Fibroblast of skin of scalp (primary cell): ENCODE measurements at places on chromosomes 2 and 18.

DNA sequence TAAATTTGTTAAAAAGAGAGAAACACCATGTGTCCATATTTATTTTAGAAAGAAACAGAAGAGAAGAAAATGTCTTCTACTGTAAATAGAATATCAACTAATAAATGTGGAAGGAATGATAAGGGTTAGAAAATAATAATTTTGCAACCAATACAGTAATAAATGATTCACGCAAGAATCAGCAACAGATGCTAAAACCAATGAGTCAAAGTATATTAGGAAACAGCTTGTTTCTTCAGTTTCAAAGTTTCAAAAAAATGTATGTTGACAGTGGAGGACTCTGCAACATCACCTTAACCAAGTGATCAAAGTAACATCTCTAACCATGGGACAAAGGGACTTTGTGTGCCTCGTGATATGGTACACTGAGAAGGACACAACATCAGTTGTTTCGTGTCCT, 147.0 kb downstream of the TWIST2 start:
- no peak for DNase-seq

DNA sequence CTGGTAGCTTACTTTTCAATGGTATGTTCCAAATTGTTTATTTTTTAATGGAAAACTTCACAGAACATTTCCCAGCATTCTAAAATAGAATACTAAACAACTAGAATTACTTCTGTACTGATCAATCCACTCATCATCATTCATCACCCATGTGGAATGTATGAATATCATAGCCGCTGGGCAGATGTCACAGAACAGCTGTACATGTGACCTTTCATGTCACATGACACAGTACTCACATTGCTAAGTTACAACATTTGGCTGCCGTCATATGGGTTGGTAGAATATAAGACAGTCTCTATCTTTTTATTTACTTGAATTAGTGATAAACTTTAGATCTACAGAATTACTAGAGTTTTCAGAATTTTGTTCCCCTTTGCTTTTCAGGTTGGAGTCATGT, 387.6 kb downstream of the ZEB2 start:
- DNase-seq, result peak; percentile 27

- no peak for DNase-seq
Observed at GRCh38 chr2:23100406-23100805, 284.6 kb upstream of the KLHL29 start.

- no peak for DNase-seq
Observed at GRCh38 chr2:40452786-40453185, 896 bp upstream of the SLC8A1 start.

- DNase-seq, result no peak
Observed at GRCh38 chr18:55430026-55430425, 158.0 kb downstream of the TCF4 start.

- DNase-seq, result no peak
Observed at GRCh38 chr2:21161122-21161521, 37.4 kb downstream of the TDRD15 start.

- DNase-seq, result no peak
Observed at GRCh38 chr2:31533036-31533435, 47.7 kb downstream of the SRD5A2 start.

GRCh38 chr2:230661072-230661957, 51.3 kb upstream of the CAB39 start:
- DNase-seq, result no peak

GRCh38 chr18:51727780-51728179, 530.3 kb upstream of the MEX3C start:
- no peak for DNase-seq

- no peak for DNase-seq
Observed at GRCh38 chr2:71694501-71695234, 241.3 kb downstream of the DYSF start.

GRCh38 chr2:75199428-75200011, at the start of gene TACR1:
TSS of gene TACR1 (minus strand) at chr2:75199520. CDS start at chr2:75198934, 586 bp downstream.
- DNase-seq, result peak; percentile 70

- DNase-seq, result no peak
Observed at GRCh38 chr2:33085646-33086045, 138.9 kb downstream of the LTBP1 start.

DNA sequence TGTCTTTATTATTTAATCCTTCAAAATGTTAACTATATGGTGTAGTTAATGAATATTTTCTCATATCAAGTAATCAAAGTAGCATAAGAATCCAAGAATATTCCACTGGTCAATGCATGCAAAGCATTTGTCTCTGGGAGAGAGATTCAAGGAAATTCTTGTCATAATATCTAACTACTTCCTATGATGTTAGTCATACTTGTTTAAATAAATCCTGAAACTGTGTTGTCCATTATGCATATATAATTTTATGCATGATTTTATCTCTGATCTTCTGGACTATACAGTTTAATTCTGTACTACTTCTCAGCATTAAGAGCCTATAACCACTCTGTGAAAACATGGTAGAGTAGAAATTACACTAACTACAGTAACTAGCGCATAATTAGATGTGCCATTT, 388.3 kb downstream of the NR4A2 start:
- no peak for DNase-seq

DNA sequence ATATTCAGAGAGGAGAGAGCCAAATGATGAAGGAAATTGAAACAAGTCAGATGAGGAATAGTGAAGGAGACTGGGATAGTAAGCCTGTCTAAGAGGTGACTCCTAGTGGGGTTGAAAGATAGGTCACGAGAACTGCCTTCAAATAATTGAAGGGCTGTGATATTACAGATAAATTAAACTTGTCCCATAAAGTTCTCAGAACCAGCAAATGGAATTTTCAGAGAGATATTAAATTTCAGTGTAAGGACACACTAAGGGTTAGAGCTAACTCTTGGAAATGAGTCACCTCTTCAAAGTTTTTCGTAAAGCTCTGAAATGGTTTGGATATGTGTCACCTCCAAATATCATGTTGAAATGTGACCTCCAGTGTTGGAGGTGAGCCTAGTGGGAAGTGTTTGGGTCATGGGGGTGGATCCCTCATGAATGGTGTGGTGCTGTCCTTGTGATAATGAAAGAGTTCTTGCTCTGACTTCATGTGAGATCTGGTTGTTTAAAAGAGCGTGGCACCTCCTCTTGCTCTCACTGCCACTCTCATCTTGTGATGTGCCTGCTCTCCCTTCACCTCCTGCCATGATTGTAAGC, 87.3 kb downstream of the BABAM2 start:
- peak; percentile 91 for DNase-seq

- no peak for DNase-seq
Observed at GRCh38 chr2:154370873-154371272, 327.6 kb upstream of the KCNJ3 start.

GRCh38 chr2:46645681-46646162, 166.4 kb downstream of the TMEM247 start:
- DNase-seq, result peak; percentile 92

DNA sequence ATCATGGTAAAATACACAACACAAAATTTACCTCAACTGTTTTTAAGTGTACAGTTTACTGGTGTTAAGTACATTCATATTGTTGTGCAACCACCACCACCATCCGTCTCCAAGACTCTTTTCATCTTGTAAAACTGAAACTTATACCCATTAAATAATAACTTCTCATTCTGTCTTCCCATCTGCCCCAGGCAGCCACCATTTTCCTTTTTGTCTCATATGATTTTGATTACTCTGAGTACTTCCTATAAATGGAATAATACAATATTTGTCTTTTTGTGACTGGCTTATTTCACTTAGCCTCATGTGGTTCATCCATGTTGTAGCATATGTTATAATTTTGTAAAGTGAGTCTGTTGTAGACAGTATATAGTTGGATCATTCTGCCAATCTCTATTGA, 82.7 kb downstream of the ALMS1 start:
- no peak for DNase-seq

GRCh38 chr2:132593171-132593570, 76.8 kb downstream of the LYPD1 start:
- DNase-seq, result peak; percentile 37

GRCh38 chr18:31577195-31577594, 14.5 kb upstream of the TTR start:
- no peak for DNase-seq

- peak; percentile 91 for DNase-seq
Observed at GRCh38 chr2:128304715-128305554, 13.7 kb downstream of the HS6ST1 start.

GRCh38 chr2:24850944-24851343, 57.7 kb downstream of the CENPO start:
- no peak for DNase-seq

DNA sequence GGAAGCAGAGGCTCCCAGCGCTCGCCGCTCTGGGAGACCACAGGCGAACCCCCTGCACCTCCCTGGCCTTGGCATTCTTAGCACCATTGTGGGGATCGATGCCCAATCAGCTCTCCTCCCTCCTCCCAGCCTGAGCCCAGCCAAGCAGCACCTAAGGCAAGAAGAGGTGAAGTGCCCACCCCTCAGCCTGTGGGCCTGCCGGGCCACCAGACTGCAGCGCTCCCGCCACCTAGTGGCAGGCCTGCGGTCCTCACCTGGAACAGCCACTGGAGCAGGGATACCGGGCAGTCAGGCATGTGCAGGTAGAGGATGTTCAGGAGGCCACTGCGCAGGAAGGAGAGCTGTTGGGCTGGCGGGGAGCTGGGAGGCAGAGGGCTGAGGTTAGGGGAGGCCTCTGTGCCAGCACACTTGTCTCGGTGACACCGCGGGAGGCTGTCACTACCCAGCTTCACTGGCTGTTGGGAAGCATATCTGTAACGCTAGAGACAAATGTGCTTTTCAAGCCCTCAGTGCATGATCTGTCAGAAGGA, 35.2 kb downstream of the FAM178B start:
- peak; percentile 56 for DNase-seq

DNA sequence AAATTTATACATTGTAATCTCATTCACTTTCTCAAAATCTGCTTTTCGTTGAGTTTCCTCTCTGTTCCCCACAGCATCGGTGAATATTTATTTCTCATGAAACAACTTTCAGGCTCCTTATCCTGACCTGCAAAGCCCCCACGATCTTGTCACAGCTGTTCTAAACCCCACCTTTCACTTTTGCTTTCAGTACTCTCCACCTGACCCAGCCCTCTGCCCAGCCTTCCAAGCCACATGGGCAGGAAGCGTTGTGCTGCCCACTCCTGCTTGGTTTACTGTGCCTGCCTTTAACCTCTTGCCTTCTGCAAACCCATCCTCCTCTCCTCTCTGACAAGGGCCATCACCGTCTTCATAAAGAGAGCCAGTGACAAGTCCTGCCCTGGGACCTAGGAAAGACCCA, 262.5 kb downstream of the GALR1 start:
- DNase-seq, result no peak

DNA sequence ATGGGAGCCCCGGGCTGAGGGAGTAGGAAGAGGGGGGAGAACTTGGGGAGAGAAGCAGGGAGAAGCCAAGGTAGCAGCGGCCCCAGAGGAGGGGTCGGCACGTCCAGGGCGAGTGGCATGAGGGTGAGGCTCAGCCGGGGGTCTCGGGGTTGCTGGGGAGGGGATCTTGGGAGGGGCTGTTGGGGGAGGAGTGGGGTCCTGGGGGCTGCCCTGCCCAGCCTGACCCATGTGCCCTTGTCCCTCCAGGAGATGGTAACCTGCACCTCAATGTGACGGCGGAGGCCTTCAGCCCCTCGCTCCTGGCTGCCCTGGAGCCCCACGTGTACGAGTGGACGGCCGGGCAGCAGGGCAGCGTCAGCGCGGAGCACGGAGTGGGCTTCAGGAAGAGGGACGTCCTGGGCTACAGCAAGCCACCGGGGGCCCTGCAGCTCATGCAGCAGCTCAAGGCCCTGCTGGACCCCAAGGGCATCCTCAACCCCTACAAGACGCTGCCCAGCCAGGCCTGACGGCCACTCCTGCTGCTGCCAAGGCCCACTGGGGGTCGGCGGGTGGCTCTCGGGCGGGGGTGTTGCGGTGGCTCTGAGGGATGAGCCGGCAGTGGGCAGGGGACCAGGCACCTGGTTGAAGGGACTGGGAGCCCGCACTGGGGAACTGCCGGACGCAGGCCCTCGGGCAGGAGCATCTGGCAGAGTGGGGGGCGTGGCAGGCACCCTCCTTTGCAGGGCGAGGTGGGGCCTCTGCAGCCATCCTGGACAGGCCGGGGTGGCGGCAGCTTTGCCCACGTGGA, 9.0 kb upstream of the GAL3ST2 start:
- no peak for DNase-seq

GRCh38 chr2:14330884-14331283, 301.6 kb upstream of the LRATD1 start:
- DNase-seq, result no peak

DNA sequence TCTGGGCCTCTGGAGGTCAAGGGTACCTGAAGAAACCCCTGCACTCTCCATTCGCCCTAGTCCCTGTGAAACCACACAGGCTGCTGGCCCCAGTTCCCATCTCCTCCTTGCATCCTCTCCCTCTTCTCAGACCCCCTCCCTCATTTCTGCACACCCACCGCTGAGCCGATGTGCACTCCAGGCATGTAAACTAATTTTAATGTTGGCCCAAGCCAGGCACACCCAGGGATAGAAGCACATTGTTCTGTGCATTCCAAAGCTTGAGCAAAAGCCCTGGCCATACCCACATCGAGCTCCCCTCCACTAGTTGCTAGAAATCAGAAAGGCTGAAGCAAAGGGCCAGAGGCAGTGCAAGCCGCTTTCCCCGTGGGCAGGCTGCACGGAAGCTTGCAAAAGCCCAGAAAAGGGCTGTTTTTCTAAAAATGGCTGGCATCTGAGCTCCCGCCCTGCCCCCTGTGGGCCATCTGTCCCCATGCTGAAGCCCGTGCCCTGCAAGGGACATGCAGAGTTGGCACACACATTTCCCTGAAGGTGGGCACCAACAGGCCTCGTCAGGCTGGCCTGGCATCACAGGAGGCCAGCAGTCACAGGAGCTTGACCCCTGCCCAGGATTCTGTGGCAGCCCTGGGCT, 181.6 kb downstream of the SMAD7 start:
- DNase-seq, result no peak

GRCh38 chr2:127763776-127764175, 47.2 kb downstream of the WDR33 start:
- peak; percentile 12 for DNase-seq

DNA sequence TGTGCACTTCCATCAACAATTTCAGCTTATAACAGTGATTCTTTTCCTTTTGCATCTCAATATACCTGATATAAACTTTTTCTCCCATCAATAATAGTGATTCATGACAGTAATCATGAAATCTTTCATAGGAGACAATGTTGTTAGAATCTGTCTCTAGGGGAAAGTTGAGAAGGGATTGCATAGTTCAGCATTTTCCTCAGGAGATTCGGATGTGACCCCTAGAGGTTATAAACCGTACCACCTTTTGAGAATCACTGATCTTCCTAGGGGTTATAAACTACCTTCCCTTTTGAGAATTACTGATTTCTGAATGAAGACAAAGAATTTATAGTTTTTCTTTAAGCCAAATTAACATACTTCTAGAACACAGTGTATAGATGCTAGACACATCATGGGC, 53.0 kb upstream of the GALNT3 start:
- DNase-seq, result no peak

DNA sequence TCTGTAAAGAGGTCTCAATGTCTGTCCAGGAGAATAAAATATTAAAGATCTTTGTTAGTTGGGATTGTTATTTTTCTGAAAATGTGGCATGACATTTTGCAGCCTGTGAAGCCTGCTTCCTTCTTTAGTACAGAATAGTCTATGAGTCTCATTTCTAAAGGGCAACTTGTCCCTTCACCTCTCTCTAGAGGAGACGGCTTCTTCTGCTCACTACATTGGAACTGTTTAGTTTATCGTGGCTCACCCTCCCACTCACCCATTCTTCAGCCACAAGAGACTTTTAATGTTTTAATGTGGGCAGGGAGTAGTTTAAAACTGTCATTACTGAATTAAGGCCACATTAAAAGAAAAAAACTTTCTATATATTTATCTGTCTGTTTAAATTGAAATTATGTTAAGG, 161.0 kb downstream of the BARD1 start:
- DNase-seq, result no peak
